ENCODE measurements at places on chromosomes 1 and 21. TPM values are rescaled to one million over a fixed set of nuclear protein-coding genes. Genes with fewer than 3 reads are reported as not detected.

DNA sequence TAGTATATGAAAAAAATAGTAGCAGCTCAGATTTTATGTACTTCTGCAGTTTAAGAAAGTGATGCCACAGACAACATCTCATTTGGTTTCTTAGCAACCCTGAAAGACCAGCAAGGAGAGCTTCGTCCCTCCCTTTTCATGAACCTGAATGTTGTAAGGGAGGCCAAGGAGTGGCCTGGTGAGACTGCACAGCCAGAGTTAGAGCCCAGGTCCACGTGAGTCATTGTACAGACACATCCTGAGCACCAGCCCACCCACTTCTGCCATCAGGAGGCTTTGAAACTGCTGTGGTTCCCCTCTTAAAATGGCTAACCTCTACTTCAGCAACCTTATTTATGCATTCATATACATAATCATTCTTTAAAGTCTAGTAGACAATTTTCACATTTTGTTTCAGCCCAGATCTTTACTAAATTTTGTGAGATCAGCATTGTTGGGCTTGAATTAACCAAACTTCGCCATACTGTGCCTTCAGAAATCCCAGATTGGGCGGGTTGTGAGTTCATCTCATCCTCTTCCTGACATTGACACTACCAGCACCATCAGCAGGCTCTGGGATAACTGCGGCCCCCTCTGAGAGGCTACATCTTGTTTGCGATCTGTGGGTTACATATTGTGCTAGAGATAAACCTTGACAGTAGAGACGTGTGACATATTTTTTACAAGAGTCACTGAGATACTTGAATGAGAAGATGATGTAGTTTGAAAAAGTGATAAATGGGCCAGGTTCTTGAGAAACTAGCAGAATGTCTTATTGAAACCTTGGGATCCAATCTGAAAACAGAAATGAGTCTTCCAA lies 106.7 kb downstream of the CAMTA1 start:
- no peak overlapping the region for H3K4me3 ChIP-seq
- H3K36me3 ChIP-seq, result no peaks in the 10 kb centered on the region

GRCh38 chr1:157376681-157377080 lies 175.6 kb downstream of the FCRL5 start:
- no peaks in the 10 kb centered on the region for H3K36me3 ChIP-seq
- H3K27ac ChIP-seq, result no peak overlapping the region
- H3K4me3 ChIP-seq, result no peak overlapping the region
- peaks cover 20% of the 10 kb centered on the region for H3K27me3 ChIP-seq
- no peaks in the 10 kb centered on the region for H3K4me1 ChIP-seq

DNA sequence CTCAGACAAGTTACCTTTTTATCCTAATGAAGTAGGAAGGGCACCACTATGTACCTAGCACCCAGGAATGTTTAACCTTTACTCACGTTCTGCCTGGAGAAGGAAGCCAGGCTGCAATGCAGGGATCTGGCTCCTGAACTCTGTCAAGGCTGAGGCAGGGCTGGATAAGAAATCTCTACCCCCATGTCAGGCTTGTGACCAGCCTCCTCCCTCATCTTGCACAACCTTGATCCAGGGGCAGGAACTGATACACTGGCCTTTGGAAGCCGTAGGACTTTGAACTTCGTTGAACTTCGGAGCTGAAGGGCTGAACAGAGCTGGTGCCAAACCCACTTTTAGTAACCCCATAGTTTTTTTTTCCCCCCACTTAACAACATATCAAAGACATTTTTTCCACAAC lies 8.0 kb upstream of the AKR1A1 start:
- peaks cover 14% of the 10 kb centered on the region for H3K4me1 ChIP-seq
- DNase-seq, result no peak
- no peak overlapping the region for H3K4me3 ChIP-seq
- H3K27ac ChIP-seq, result no peak overlapping the region

DNA sequence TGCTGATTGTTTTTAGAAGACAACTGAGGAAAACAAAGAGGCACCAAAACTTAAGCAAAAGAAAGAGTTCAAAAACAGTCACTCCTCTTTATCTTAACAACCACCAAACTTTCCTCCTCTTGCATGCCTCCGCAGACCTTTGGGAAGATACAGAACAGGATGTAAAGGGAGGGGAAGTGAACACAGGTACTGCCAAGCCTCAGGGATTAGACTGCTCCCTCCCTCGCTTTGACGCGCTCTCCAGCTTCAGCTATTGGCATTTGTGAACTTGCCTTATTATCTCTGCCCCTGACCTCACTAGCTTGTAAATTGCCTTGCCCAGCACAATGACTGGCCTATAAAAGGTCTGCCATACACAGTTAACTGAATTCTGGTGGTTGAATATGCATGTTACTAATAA lies 4.8 kb upstream of the SRP9 start:
- H3K27ac ChIP-seq, result peak overlapping the region; percentile 45
- H3K4me3 ChIP-seq, result no peak overlapping the region

DNA sequence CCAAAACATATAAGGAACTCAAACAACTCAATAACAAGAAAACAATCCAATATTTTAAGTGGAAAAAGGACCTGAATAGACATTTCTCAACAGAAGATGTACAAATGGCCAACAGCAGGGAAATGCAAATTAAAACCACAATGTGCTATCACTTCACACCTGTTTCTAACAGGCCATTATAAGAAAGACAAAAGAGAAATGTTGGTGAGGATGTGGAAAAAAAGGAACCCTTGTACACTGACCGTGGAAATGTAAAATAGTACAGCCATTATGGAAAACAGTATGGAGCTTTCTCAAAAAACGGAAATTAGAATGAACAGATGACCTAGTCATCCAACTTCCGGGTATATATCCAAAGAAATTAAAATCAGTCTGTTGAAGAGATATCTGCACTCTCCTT lies 37.8 kb upstream of the CD2 start:
- no peak for DNase-seq
- peaks cover 10% of the 10 kb centered on the region for H3K4me1 ChIP-seq
- H3K27ac ChIP-seq, result no peak overlapping the region

DNA sequence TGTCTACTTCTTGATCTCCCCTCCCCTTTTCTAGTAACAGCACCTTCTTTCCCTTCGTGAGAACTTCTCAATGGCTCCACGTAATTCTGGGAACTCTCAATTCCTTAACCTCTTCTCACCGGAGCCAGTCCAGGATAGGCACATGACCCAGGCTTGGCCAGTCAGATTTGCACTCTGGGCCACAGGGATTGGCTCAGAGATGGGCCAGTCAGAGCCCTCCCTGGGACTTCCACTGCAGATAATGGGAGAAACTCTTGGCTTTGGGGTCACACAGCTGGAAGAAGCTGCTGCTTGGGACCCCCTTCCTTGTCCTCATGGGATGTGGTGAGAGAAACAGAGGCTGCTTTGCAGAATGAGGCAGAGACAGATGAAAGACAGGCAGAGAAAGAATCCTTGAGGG lies 302.3 kb downstream of the PTPRU start:
- no peaks in the 10 kb centered on the region for H3K27me3 ChIP-seq
- DNase-seq, result no peak
- H3K27ac ChIP-seq, result no peak overlapping the region
- no peaks in the 10 kb centered on the region for H3K36me3 ChIP-seq
- H3K4me1 ChIP-seq, result no peaks in the 10 kb centered on the region

GRCh38 chr1:44587796-44588460 lies 86.4 kb downstream of the TMEM53 start:
- H3K4me1 ChIP-seq, result 0 out of 2 replicates have a peak, but pooled peaks cover 8% of the 10 kb centered on the region
- H3K36me3 ChIP-seq, result no peaks in the 10 kb centered on the region
- no peak overlapping the region for H3K4me3 ChIP-seq
- peak; percentile 61 for DNase-seq
- H3K27ac ChIP-seq, result no peak overlapping the region

DNA sequence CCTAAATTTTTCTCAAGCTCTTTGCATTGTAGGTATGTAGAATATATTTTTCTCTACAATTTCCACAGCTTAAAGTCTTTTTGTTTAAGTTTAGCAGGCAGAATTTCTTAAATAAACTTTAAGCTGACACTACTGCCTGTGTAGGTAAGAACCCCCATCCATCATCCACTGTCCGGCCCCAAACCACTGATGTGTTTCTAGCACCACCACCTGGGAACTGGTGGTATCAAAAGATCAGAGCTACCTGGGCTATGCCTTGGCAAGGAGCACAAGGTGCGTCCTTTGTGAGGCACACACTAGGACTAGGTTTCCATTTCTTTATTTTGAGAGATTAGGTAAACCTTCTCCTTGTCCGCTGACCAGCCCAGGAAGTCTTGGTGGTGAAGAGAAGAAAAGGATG lies 10.5 kb upstream of the LELP1 start:
- peak; percentile 24 for DNase-seq
- no peak overlapping the region for H3K27ac ChIP-seq
- H3K4me1 ChIP-seq, result no peaks in the 10 kb centered on the region

GRCh38 chr21:34730194-34730593 lies 61.4 kb downstream of the CLIC6 start:
- no peak overlapping the region for H3K27ac ChIP-seq
- no peak for DNase-seq
- no peaks in the 10 kb centered on the region for H3K27me3 ChIP-seq
- H3K36me3 ChIP-seq, result no peaks in the 10 kb centered on the region
- no peak overlapping the region for H3K4me3 ChIP-seq
- no peaks in the 10 kb centered on the region for H3K4me1 ChIP-seq

DNA sequence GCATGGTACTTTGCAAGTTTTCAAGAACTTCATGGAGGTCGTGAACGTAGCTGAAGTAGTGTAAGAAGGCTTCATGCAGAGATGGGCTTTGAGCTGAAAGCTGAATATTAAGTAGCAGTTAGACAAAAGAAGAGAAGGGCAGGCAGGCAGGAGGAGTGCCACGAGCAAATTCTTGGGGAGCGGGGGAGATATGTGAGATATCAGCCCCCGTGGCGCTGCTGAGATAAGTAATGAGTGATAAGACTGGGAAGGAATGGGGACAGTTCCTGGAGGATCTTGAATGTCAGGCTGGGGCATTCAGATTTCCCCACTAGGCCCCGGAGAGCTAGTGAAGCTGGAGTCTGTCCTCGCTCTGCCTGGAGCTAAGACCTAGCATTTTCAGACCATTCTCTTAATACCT lies 27.9 kb upstream of the KIRREL1 start:
- no peaks in the 10 kb centered on the region for H3K36me3 ChIP-seq
- H3K4me1 ChIP-seq, result no peaks in the 10 kb centered on the region
- H3K4me3 ChIP-seq, result no peak overlapping the region
- H3K27me3 ChIP-seq, result peaks cover 18% of the 10 kb centered on the region

DNA sequence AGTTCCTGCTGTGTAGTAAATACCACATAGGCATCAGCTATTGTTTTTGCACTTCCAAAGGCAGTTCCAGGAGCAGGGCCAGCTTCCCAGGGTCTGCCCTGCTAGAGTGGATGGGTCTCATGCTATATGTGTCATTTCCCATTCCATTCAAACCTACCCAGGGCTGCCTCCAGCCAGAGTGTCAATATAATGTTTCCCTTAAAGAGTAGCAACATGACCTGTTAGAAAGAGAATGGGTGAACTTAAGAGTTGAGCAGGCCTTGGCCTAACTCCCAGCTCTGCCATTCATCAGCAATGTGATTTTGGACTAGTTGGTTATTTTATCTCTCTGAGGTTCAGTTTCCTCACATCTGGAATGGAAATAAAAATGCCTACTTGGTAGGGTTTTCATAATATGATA lies 44.9 kb downstream of the RAB3B start:
- H3K27ac ChIP-seq, result no peak overlapping the region
- H3K4me3 ChIP-seq, result no peak overlapping the region
- H3K27me3 ChIP-seq, result no peaks in the 10 kb centered on the region
- H3K4me1 ChIP-seq, result no peaks in the 10 kb centered on the region
- DNase-seq, result no peak

DNA sequence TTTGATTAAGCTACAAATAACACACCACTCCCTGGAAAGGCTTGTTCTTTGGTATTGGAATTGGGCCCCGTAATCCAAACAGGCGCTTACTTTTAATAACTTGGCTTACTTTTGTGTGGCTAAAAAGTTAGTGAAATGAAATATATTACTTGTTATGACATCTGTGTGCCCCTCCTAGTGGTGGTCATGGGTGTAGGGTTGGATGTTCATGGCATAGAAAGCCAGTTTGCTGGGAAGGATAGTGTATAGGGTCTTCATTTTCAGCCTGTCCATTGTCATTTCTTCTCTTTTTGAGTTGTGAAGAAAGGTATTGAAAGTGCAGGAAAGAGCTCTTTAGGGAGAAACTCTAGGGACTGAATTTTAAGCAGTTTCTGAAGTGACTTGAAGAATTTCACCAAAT lies 5.9 kb downstream of the CDC14A start:
- H3K27me3 ChIP-seq, result no peaks in the 10 kb centered on the region
- H3K4me3 ChIP-seq, result no peak overlapping the region
- no peak for DNase-seq
- H3K4me1 ChIP-seq, result peaks cover 24% of the 10 kb centered on the region
- H3K27ac ChIP-seq, result no peak overlapping the region
- no peaks in the 10 kb centered on the region for H3K36me3 ChIP-seq

- no peaks in the 10 kb centered on the region for H3K4me1 ChIP-seq
- DNase-seq, result no peak
- no peaks in the 10 kb centered on the region for H3K36me3 ChIP-seq
- H3K27me3 ChIP-seq, result 0 out of 2 replicates have a peak, but pooled peaks cover 1% of the 10 kb centered on the region
- no peak overlapping the region for H3K4me3 ChIP-seq
Measured at GRCh38 chr1:223340637-223341036, 23.3 kb downstream of the SUSD4 start.

GRCh38 chr1:156642265-156643048 lies 540 bp downstream of the BCAN start:
- H3K36me3 ChIP-seq, result peaks cover 19% of the 10 kb centered on the region

- DNase-seq, result no peak
- H3K4me3 ChIP-seq, result no peak overlapping the region
- peaks cover 48% of the 10 kb centered on the region for H3K27me3 ChIP-seq
- no peaks in the 10 kb centered on the region for H3K36me3 ChIP-seq
- no peak overlapping the region for H3K27ac ChIP-seq
- no peaks in the 10 kb centered on the region for H3K4me1 ChIP-seq
Measured at GRCh38 chr1:232689711-232690110, 59.8 kb upstream of the SIPA1L2 start.

- no peak overlapping the region for H3K4me3 ChIP-seq
- no peaks in the 10 kb centered on the region for H3K27me3 ChIP-seq
- no peaks in the 10 kb centered on the region for H3K36me3 ChIP-seq
- DNase-seq, result no peak
- no peak overlapping the region for H3K27ac ChIP-seq
- peaks cover 19% of the 10 kb centered on the region for H3K4me1 ChIP-seq
Measured at GRCh38 chr1:206924592-206925105, 2.9 kb upstream of the FCMR start.

GRCh38 chr1:1928231-1929101 lies 9.4 kb upstream of the TMEM52 start:
- no peak for DNase-seq
- H3K27me3 ChIP-seq, result peaks cover 47% of the 10 kb centered on the region
- no peak overlapping the region for H3K4me3 ChIP-seq

- H3K4me3 ChIP-seq, result no peak overlapping the region
- H3K27me3 ChIP-seq, result no peaks in the 10 kb centered on the region
- H3K36me3 ChIP-seq, result no peaks in the 10 kb centered on the region
- H3K4me1 ChIP-seq, result peaks cover 35% of the 10 kb centered on the region
- H3K27ac ChIP-seq, result peak overlapping the region; percentile 40
Measured at GRCh38 chr1:41891199-41891896, 27.4 kb downstream of the HIVEP3 start.

GRCh38 chr21:24225431-24225830 lies 1381.8 kb downstream of the MRPL39 start:
- H3K27ac ChIP-seq, result no peak overlapping the region
- DNase-seq, result peak; percentile 37
- H3K27me3 ChIP-seq, result no peaks in the 10 kb centered on the region
- H3K4me1 ChIP-seq, result no peaks in the 10 kb centered on the region
- H3K4me3 ChIP-seq, result no peak overlapping the region

PFDN2 gene
- total RNA-seq, result 74.4 TPM

NPR1 gene
- total RNA-seq, result 0.53 TPM

NHLH1 gene
- 0.26 TPM for total RNA-seq

ASPM gene
- total RNA-seq, result 38.6 TPM

FABP3 gene
- total RNA-seq, result not detected

BPNT1 gene
- total RNA-seq, result 41.5 TPM

KCNJ15 gene
- total RNA-seq, result not detected

BNIPL gene
- total RNA-seq, result 3.0 TPM
